Activated CD8-positive, alpha-beta memory T cell treated with anti-CD3 and anti-CD28 coated beads for 1 hour (primary cell): ENCODE measurements at places on chromosomes 3 and 15.

DNA sequence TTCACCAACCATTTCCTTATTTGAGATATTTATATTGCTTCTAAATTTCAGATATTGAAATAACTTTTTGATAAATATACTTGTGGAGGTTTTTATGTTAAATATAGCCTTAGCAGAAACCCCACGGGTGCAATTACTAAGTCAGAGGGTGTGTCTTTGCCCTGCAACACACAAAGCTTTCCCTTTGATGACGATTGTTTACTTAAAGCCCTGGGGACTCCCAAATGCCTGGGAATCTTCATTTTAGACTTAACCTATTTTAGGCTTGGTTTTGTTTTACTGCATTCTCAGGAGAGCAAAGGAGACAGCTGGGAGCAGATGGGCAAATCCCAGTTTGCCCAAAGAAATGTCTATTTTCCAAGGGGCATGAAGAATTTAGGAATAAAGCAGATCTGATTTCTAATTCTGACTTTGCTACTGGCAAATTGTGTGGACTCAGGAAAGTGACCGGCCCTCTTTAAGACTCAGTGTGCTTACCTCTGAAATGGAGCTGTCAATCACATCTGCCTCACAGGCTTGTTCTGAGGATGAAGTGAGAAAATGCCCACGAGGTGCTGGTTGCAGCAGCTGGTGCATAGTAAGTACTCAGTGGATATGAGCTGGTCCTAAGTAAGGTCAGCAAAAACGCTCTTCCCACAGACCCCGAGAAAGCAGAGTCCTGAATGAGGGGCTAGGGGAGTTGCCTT is 49.3 kb upstream of the CA12 start:
- no peak for DNase-seq

DNA sequence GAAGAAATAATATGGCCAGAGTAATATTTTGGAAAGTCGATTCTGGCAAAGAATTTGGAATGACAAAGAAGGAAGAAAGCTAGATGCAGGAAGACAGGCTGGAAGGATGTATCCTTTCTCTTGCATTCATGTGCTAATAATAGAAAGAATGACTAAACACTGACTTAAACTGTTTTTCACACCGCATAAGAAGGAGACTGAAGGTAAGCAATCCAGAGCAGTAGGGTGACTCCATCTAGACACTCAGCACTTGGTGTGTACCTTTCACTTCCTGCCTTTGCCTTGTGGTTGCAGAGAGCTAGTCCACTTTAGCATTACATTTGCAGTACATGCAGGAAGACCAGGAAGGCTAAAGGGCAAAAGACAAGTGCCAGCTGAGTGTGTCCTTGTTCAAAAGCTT is 234.6 kb downstream of the RBMS3 start:
- no peak for DNase-seq

DNA sequence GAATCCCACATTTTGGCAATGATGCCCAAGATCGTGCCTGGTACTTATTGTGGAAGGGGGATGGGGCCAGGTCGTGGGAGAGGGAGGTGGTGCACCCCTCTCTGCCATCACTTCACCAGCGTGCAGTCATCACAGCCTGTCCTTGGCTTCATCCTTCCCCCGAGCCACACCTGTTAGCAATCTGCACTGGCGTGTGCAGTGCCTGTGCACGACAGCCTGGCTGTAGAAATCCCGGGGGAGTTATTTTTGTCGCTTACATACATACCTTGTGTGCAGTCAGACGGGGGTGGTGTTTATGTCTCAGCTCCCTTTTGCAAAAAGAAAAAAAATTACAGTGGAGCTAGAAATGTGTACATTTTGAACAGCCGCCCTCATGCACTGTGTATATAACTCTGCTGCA is 216.0 kb downstream of the TLE3 start:
- no peak for DNase-seq

DNA sequence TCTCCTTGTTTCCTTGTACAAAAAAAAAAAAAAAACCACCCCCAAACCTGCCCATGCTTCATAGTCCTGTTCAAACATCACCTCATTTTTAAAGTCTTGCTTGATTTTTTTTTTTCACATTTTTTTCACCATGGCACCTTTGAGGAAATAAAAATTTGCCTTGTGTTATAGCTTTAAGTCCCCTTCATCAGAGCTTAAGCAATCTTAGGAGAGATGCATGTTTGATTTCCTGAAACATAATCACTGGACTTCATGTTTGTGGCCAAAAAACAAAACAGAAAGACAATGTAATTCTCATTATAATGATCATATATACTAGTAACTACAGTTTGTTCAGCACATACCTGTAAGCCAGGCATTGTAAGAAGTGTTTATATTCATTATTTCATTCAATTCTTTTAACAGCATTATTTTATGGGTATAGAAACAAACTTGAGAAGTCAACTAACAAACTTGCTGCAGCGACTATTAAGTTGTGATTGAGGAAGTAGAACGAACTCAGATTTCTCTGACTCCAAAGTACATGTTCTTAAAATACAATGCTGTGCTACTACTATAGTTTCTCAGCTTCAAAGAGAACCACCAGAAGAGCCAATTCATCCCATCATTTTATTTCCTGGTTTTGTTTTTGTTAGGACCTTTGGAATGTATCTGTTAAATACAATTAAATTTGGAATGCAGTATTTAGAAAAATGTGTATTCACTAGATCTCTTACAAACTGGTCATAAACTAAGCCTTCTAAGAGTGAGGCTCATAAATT is 203.8 kb downstream of the TCF12 start:
- no peak for DNase-seq

GRCh38 chr3:11381141-11381540 is 108.9 kb downstream of the ATG7 start:
- no peak for DNase-seq

- DNase-seq: no peak
These were observed 128.8 kb upstream of the PRR23C start for GRCh38 chr3:139173372-139174108.

DNA sequence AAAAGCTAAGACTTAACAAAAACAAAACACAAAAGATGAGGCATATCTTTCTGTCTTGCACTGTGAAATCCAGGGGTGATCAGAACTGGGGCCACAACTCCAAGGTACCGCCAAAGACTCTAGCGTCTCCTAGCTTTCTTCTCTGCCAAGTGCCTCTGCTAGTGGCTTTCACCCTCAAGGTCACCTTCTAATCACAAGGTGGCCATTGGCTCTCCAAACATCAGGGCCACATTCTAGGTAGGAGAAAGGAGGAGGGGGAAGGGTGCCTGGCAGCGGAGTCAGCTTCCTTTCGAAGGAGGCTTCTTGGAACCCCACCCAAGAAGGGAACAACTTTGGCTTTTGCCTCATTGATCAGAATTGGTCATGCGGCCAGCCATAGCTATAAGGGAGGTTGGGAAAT is 168.8 kb upstream of the SMAD3 start:
- no peak for DNase-seq

- DNase-seq: no peak
These were observed 9.5 kb downstream of the CYP19A1 start for GRCh38 chr15:51328926-51329325.

GRCh38 chr3:29554566-29554965 is 273.7 kb downstream of the RBMS3 start:
- DNase-seq: no peak

GRCh38 chr15:94582368-94582767 is 351.0 kb downstream of the MCTP2 start:
- no peak for DNase-seq

DNA sequence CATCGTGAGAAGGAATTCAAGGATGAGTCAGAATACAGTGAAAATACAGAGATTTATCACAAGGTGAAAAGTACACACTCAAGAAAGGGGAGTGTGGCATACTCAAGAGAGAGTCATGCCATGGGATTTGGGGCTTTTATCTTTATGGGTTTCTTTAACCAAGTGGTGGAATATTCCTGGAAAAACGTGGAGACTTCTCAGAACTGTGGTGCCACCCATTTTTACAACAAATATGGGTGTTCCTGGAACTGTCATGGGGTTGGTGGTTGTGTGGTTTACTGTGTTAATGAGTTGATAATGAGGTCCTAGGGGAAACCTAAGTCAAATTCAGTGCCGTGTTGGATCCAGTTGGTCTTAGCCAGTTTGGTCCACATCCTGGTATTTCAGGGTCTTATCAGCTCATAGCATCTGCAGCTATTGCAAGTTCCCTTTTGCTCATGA is 497.2 kb downstream of the GABRG3 start:
- DNase-seq: no peak

DNA sequence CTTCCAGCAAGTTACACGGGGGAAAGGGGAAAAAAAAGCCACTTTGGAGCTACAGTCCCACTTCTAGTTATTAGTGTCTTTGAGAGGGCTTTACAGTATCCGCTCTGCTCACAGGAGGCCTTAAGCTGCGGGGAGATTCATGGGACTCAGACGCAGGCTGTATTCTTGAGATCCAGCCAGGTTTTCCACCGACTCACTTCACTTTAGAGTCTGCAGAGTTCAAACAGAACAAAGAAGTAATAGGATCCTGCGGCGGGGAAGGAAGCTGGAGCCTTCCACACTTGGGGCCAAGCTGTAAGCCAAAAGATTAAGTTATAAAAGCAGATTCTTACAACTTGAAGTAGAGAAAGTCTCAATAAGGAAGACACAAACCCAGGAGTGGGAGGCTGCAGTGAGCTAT is 60.2 kb upstream of the FAM174B start:
- no peak for DNase-seq

DNA sequence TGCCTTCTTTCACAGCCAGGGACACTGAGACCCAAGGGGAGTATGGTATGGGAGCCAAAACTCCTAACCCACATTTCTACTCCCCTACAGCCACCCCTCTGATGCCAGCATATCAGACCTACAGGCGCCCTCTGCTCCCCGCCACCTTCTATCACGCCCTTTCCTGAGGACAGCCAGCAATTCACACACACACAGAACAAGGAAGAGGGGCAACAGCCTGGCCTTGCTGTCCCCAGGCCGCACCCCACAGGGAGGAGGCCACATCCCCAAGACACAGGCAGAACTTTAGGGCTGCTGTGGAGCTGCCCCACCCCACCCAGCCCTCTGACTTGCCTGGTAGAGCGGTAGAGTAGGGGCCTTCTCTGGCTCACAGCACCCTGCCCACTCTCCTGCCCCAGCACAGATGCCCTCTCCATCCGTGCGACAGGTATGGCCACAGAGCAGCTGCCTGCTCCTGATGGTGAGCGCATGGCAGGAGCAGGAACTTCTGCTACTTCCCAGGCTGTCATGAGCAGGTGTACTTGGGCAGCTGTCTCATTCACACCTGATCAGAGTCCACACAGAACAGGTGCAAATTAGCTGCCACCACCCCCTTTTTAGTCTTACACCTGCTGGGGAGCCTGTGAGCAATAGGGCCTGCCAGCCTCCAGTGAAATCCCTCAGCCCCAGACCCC is 33.4 kb downstream of the CCDC33 start:
- DNase-seq: no peak

DNA sequence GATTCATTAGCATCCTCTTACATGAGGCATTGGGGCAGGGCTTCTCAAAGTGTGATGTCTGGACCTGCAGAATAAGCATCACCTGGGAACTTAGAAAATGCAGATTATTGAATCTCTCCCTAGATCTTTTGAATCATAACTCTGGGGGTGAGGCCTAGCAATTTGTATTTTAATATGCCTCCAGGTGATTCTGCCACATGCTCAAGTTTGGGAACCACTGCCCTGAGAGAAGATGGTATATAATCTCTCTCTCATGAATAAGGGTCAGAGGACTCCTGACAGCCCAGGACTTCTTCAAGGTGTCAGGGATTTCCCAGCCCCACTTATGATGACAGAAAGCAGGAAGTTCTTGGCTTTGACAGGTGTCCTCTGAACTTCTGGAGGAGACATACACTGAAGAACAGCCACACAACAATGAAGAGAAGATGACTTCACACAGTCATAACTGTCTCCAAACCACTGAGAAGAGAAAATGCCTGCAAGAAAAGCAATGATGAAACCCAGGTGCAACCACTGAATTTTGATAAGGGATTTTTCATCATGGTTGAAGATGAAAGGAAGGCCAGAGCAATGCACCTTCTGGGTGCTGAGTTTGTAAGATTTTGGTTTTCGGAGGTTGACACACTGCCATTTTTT is 211.9 kb upstream of the MRPL3 start:
- no peak for DNase-seq

- DNase-seq: no peak
These were observed 583.0 kb upstream of the GOLIM4 start for GRCh38 chr3:168678730-168679129.

DNA sequence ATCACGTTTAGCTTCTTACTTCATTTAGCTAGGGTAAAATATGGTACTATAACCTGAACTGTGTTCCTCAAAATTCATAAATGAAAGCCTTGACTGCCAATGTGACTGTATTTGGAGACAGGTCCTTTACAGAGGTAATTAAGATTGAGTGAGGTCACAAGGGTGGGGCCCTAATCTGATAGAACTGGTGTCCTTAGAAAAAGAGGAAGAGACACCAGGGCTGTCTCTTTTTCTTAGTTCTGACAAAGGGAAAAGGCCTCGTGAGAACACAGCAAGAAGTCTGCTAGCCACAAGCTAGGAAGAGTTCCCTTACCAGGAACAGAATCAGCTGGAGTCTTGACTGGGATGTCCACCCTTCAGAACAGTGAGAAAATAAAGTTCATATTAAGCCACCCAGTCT is 162.7 kb downstream of the GMNC start:
- DNase-seq: no peak

GRCh38 chr15:51577636-51578304 is 44.8 kb downstream of the DMXL2 start:
- DNase-seq: no peak

- DNase-seq: no peak
These were observed 28.9 kb downstream of the ZXDC start for GRCh38 chr3:126446791-126447190.

GRCh38 chr3:54983266-54984099 is 55.6 kb upstream of the LRTM1 start:
- no peak for DNase-seq

GRCh38 chr15:45645026-45645980 is 10.5 kb downstream of the SQOR start:
- DNase-seq: no peak

- no peak for DNase-seq
These were observed 38.8 kb upstream of the SLC25A36 start for GRCh38 chr3:140902791-140903190.

DNA sequence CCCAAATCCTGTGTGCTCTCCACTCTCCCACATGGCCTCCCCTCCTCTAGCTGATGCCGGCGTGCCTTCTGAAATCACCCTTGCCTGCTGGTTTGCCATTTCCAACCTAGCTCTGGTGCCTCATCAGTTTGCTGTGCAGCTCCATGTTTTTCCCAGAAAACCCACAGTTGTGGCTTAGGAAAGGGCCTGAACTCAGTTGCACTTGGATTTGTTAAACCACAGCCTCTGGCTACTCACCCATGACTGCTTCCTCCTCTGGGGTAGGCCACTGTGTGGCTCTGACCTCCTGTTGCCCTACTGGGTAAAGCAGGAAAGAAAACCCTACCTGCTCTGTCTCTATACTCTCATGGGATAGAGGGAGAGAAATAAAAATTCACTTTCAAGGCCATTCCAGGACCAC is 97.3 kb downstream of the DAPK2 start:
- no peak for DNase-seq
